ENCODE measurements at places on chromosomes 3 and 15. TPM values are rescaled to one million over a fixed set of nuclear protein-coding genes. Genes with fewer than 3 reads are reported as not detected.
A peak's percentile ranks its signal among the peaks of the same experiment; 100 is the strongest.

DNA sequence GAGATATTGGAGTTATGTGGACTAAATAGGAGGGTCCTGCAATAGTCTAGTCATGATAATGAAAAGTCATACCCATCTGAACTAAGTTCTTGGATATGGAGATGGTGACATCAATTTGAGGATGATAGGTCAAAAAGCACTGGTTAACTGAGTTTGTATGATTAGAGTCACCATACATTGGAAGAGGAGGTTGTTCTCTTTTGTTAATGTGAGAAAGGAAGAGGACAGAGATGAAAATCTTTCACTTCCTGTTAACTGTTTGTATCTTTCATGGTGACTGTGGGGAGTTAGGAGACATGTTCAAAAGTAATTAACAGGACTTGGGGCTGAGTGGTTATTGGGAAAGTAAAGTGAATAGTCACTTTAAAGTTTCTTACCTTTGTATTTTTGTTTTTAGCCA is 11.1 kb downstream of the TMEM62 start:
- no peak overlapping the region for H3K4me3 ChIP-seq
- H3K36me3 ChIP-seq, result peaks cover 28% of the 10 kb centered on the region
- no peaks in the 10 kb centered on the region for H3K4me1 ChIP-seq
- no peak overlapping the region for H3K27ac ChIP-seq
- no peak for DNase-seq
- H3K27me3 ChIP-seq, result no peaks in the 10 kb centered on the region

GRCh38 chr15:92899948-92900730 is at the start of gene CHD2:
Gene CHD2, plus strand, starts transcription at chr15:92900324. Its CDS starts 914 bp downstream, at chr15:92901238.
- H3K27me3 ChIP-seq, result no peaks in the 10 kb centered on the region
- peaks cover 51% of the 10 kb centered on the region for H3K4me1 ChIP-seq
- H3K27ac ChIP-seq, result peak within 1 kb of the TSS; percentile 96
- peak; percentile 64 for DNase-seq

DNA sequence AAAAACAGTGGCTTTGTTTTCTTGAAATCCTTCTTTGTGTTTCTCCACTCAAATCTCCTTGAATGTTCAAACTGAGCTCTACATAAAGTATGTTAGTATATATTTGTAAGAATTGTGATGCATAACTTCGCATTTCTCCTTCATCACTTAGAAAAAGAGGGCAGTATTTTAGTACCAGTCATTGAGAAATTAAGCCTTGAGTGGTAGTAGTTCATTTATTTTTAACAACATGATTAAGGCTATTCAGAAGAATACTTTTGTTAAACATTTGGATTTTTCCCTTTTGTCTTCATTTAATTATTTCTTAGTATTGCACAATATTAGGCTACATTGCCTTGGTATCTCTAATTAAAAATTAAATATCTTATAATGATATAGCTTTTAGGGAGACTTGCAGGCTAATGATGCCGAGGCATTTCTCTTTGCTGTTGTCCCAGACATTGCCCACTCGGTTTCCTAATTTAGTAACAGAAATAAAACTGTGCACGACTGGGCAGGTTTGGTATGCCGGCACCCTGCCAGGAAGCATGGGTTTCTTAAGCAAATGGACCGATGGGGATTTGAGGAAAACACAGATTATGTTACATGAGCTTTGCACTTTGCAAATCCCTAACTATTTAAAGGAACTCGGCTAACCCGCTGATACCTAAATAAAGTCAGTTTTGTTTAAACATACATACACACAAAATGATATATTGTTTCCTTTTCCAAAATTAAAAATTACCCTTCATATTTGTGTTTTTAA is 54.7 kb downstream of the LRRC28 start:
- no peaks in the 10 kb centered on the region for H3K27me3 ChIP-seq
- peak overlapping the region; percentile 85 for H3K27ac ChIP-seq
- H3K4me3 ChIP-seq, result peak overlapping the region; percentile 37
- H3K4me1 ChIP-seq, result peaks cover 46% of the 10 kb centered on the region

DNA sequence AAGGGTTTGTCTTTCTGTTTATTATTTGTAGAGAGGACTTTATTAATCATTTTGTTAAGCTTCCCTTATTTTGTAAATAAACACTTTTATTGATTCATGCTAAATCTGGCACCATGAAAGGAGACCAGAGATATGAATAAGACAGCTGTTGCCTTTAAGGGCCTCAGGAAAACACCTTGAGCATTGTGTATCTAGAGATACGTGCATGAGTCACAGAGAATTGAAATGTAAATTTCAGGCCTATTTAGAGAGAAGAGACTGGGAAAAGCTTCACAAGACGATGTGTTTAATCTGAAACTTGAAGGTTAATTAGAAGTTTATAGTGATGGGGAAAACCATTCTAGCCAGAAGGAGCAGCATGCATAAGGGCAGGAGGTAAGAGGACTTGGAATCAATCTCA is 28.6 kb upstream of the UTS2B start:
- H3K36me3 ChIP-seq, result peaks cover 53% of the 10 kb centered on the region
- H3K4me3 ChIP-seq, result no peak overlapping the region
- no peak overlapping the region for H3K27ac ChIP-seq
- DNase-seq, result no peak

GRCh38 chr3:12237912-12238650 is 50.8 kb upstream of the PPARG start:
- H3K27me3 ChIP-seq, result no peaks in the 10 kb centered on the region
- H3K4me1 ChIP-seq, result no peaks in the 10 kb centered on the region
- H3K27ac ChIP-seq, result no peak overlapping the region
- no peak overlapping the region for H3K4me3 ChIP-seq
- no peak for DNase-seq
- H3K36me3 ChIP-seq, result no peaks in the 10 kb centered on the region

GRCh38 chr3:189502676-189503257 is 128.4 kb upstream of the TP63 start:
- H3K27ac ChIP-seq, result no peak overlapping the region
- no peaks in the 10 kb centered on the region for H3K36me3 ChIP-seq
- no peaks in the 10 kb centered on the region for H3K4me1 ChIP-seq

DNA sequence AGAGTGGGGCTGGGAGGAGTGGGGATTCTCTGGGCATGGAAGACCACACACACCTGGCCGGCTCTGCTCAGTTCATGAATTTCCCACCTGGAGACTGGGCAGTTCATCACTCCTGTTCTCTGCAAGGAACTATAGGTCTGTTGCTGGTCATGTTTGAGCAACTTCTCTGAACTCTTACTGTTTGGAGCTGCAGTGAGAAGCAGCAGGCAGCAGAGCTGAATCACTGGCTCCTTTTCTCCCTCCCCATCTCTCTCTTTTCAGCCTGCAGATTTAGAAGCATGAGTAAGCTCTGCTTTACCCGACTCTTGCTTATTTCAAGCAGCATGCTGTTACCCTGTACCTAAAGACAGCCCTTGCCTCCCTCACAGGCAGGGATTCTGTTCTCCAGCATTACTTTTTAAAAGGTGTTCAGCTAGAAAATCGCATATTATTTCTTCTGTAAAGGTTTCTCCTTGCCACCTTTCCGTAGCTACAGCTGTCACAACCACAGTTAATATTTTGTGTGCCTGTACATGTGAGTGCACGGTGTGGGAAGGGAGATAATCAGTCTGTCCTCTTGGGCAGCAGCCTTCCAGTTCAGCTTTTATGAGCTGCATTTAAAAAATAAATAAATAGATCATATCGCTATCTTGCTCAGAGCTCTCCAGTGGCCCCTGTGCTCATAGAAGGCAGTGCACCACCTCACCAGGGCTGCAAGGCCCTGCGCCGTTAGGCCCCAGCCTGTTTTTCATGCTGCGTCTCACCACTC is 131.6 kb downstream of the CHCHD6 start:
- no peak overlapping the region for H3K27ac ChIP-seq
- no peaks in the 10 kb centered on the region for H3K27me3 ChIP-seq
- no peak for DNase-seq
- no peaks in the 10 kb centered on the region for H3K36me3 ChIP-seq

- H3K27ac ChIP-seq, result no peak overlapping the region
- H3K4me1 ChIP-seq, result no peaks in the 10 kb centered on the region
- DNase-seq, result no peak
These were observed 101.6 kb upstream of the ARHGEF3 start for GRCh38 chr3:56903231-56903782.

- no peaks in the 10 kb centered on the region for H3K27me3 ChIP-seq
- H3K27ac ChIP-seq, result no peak overlapping the region
- H3K36me3 ChIP-seq, result no peaks in the 10 kb centered on the region
- H3K4me1 ChIP-seq, result no peaks in the 10 kb centered on the region
- no peak overlapping the region for H3K4me3 ChIP-seq
- no peak for DNase-seq
These were observed 145.2 kb downstream of the TAFA4 start for GRCh38 chr3:68787106-68787626.

- no peak for DNase-seq
- H3K27ac ChIP-seq, result peak overlapping the region; percentile 83
- H3K4me1 ChIP-seq, result peaks cover 37% of the 10 kb centered on the region
These were observed 61.6 kb upstream of the RYK start for GRCh38 chr3:134312072-134312872.

DNA sequence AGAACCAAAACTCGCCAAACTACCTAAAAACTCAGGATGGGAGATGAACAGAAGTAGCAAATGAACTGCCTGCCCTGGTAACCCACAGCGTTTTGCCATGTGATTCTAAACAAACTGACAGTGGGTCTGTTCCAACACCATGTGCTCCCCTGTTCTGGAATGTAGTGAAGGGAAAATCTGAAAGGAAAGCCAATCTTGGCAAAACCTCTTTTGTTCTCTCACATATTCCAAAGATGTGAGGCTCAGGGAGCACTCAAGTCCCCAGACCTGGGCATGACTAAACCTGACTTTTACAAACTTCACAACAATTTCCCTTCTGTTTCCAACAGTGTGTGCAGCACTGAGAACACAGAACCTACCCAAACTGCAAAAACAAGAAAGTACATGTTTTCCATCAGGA is 116.1 kb downstream of the IMPG2 start:
- no peak overlapping the region for H3K27ac ChIP-seq
- no peak overlapping the region for H3K4me3 ChIP-seq
- DNase-seq, result no peak
- H3K4me1 ChIP-seq, result no peaks in the 10 kb centered on the region
- no peaks in the 10 kb centered on the region for H3K27me3 ChIP-seq

SUCNR1 gene
- 0.10 TPM for total RNA-seq

ZNF710 gene
- total RNA-seq, result 2.6 TPM

DNA sequence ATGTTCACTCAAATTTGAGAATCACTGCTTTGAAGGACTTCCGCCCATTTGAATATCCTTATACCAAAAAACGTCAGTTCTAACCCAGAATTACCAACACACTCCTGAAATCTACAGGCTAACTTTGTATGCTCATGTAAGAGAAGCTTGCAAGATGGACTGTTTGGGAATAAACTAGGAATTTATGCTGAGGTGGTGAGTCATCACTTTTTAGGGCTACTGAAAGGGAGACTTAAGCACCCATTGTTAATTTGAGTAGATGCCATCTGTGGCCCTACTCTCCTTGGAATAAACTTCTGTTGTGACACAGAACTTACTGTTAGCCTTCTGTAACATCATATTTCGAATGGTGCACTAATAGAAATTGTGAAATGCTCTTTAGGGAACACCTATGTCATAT is 74.6 kb downstream of the FGF12 start:
- no peaks in the 10 kb centered on the region for H3K36me3 ChIP-seq
- H3K4me3 ChIP-seq, result no peak overlapping the region
- no peaks in the 10 kb centered on the region for H3K27me3 ChIP-seq
- no peak for DNase-seq
- no peaks in the 10 kb centered on the region for H3K4me1 ChIP-seq

IL20RB gene
- 0.52 TPM for total RNA-seq

GRCh38 chr15:51864408-51865056 is 35.1 kb downstream of the TMOD3 start:
- peaks cover 4% of the 10 kb centered on the region for H3K4me1 ChIP-seq
- no peak for DNase-seq
- no peak overlapping the region for H3K4me3 ChIP-seq

DNA sequence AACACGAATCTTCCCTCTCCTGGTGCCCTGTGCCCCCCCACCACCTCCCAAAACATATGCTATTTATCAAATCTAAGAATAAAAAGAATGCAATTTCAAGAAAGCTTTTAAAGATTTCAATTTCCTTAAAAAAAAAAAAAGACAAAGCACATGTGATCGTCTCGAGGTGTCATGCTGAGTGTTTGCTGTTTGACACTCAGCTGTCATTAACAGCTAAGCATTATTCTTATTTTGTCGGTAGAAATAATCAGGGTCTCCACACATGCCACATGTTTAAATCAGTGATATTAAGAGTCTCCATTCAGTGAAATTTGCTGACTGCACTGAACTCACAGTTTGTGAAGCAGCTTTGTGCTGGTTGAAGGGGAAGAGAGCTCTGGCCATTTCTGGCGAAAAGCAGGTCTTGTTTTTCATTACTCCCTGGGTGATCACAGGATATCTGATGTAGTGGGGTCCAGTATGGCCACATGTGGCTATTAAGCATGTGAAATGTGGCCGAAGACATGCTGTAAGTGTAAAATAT is 281.8 kb downstream of the SATB1 start:
- no peak overlapping the region for H3K4me3 ChIP-seq
- H3K27me3 ChIP-seq, result no peaks in the 10 kb centered on the region
- no peaks in the 10 kb centered on the region for H3K36me3 ChIP-seq
- DNase-seq, result no peak

- H3K36me3 ChIP-seq, result no peaks in the 10 kb centered on the region
- no peak overlapping the region for H3K4me3 ChIP-seq
- no peaks in the 10 kb centered on the region for H3K4me1 ChIP-seq
- DNase-seq, result no peak
These were observed 215.4 kb downstream of the ADAMTSL3 start for GRCh38 chr15:83869341-83869740.

Measured in gastrocnemius medialis (tissue), 4 donors.